Left kidney (tissue), 8 donors: ENCODE measurements at places on chromosomes 7 and 10.

GRCh38 chr10:112352044-112352443 lies 21.9 kb upstream of the ACSL5 start:
- DNase-seq = no peak

DNA sequence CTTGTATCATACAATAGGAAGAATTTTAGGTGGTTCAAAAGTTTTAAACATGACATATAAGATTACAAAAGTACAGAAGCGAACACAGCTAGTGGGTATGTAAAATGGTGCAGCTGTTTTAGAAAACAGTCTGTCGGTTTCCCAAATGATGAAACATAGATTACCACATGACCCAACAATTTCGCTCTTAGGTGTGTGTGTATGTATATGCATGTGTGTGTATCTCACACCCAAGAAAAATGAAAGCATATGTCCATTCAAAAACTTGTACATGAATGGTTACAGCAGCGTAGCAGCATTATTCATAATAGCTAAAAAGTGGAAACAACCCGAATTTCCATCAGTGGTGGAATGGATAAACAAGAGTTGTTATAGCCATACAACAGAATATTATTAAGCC lies 23.5 kb downstream of the AFAP1L2 start:
- no peak for DNase-seq

- DNase-seq = no peak
Measured at GRCh38 chr7:73850781-73851207, 8.5 kb upstream of the METTL27 start.

- no peak for DNase-seq
Measured at GRCh38 chr10:33869028-33869427, 534.6 kb upstream of the NRP1 start.

DNA sequence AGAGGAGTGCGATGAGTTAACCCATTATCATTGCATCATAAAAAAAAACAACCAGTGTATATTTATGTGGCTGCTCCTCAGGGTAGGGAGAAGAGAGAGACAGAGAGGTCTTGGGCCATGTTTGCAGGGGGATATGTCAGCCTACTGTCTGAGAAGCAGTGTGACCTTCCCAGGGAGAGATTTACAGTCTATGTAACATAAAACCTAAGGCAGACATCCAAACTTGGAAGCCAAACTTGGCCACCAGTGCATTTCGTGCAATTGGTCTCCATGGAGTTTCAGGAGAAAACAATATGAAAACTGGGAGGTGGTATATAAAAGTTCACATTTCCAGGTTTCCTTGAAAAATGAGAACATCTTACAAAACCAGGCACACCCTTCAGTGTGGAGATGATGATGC lies 85.9 kb upstream of the CXCL12 start:
- peak; percentile 33 for DNase-seq

- DNase-seq = no peak
Measured at GRCh38 chr7:84529480-84530205, 335.1 kb upstream of the SEMA3A start.

- no peak for DNase-seq
Measured at GRCh38 chr7:149690688-149691446, 82.5 kb downstream of the ZNF467 start.
